Stimulated activated CD8-positive, alpha-beta memory T cell treated with anti-CD3 and anti-CD28 coated beads, Interleukin-2, amount 100 ng/mL, for 1 hour (primary cell): ENCODE measurements at places on chromosomes 16 and 17.

DNA sequence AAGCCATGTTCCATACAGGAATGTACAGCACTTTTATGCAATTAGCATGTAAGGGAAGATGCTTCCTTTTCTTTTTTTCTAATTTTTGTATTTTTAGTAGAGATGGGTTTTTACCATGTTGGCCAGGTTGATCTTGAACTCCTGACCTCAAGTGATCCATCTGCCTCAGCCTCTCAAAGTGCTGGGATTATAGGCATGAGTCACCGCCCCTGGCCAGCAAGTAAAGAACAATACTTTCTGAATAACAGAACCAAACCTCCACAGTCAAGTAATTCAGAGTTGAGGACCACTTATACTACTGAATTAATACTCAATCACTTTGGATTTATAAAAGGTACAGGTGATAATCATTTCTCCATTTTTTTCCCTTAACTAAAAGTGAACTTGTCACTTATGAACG, 13.0 kb downstream of the C16orf87 start:
- no peak for DNase-seq

DNA sequence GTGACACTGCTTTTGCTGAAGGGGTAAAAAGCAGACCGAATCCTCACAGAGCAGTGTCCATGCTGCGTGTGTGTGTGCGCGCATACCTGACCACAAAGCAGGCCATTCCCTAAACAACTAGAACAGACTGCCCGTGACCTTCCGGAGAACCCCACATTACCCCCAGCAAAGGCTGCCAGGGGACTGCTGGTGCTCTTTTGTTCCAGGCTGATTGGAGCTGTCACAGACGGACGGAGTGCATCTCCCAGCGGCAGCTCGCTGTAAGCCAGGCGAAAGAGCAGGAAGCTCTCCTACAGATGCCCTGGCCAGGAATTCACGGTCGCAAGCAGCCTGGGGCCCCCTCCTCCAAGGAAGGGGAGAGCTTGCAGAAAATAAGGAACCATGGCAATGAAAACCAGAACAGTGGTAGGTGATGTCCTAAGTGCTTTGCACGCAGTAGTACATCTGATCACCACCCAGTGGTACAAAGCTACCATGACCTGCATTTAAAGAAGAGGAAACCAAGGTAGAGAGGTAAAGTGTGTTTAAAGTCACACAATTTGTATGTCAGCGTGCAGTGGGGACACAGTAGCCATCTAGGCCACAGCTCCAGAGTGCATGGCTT, 153.4 kb upstream of the DYNLRB2 start:
- no peak for DNase-seq

DNA sequence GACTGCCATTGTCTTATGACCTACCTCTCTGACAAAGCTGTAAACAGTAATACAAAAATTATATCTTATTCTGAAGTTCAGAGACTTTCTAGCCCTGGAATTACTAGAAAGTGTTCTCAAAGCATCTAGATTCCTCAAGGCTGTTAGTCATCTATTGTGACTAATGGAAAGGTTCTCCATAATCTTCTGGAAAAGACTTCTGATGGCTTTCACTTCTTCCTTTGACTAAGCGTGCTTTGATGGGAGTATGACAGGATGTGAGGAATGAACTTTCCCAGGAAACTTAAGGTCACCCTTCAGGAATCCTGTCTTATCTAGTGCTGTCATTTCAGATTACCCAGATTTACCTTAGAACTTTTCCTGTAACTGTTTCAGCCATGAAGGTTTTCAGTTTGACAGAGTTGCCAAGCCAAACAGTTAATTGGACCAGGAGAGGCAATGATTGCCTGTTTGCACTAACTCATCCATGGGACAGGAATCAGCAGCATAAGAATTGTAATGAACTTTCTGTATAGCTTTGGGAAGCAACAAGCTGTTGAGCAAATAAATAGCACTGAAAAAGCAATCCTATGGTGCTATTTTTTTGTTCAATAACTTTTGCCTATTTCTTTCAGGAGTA, 43.5 kb downstream of the AP2B1 start:
- DNase-seq = no peak

DNA sequence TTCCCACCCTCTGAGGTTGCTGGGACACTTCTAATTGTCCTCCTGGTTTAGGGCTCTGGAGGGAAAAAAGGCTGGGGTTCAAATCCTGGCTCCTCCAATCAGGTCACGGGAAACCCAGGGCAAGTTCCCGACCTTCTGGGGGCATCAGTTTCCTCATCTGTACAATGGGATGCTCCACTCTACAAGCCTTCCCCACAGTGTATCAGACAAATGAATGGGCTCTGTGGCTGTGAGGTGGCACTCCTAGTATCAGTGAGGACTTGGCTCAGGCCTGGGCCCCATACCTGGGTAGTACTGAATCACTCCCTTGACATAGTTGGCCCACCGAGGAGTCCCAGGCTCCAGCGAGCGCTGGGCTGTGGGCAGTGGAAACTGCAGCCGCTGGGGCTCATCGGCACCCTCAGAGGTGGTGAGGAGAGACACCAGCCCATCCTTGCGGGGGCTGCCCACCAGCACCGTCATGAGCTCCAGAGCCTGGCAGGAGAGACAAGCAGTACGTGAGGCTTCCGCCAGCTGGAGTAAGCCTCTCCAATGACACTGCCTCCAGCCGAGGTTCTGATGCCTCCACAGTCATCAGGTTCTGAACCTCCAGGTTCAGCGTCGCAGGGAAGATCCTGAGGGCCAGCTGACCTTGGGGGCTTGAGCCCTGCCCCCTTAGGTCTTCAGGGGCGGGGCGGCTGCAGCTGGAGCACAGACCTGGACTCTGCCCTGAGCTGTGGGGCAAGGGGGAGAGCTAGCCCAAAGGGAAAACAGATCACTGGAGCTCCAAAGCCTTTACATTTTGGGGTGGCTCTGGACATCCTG, 1.2 kb downstream of the GALK1 start:
- DNase-seq = no peak

- no peak for DNase-seq
Measured at GRCh38 chr17:13599864-13600263, 1.9 kb downstream of the HS3ST3A1 start.

DNA sequence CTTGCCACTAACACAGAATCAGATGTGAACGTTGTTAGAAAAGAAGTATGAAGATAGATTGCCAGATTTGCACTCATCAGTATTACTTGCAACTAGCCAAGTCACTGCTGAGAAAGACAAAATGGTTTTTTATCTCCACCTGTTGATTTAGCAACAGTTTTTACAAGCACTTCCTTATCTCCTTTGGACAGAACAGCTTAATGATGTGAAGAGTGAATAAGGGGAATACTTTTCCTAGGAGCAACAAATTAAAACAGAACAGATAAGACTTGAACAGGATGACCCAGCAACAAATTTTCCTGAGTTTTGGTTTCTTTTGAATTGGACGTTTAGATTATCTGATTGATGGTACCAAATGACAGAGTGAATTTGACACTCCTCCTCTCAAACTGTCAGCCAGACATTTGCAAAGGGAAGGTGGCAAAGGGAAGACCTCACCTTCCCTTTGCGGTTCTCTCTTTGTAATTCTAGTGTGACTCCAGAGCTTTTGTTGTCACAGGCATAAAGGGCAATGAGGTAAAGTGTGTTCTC, 130.6 kb downstream of the NLK start:
- DNase-seq = no peak

DNA sequence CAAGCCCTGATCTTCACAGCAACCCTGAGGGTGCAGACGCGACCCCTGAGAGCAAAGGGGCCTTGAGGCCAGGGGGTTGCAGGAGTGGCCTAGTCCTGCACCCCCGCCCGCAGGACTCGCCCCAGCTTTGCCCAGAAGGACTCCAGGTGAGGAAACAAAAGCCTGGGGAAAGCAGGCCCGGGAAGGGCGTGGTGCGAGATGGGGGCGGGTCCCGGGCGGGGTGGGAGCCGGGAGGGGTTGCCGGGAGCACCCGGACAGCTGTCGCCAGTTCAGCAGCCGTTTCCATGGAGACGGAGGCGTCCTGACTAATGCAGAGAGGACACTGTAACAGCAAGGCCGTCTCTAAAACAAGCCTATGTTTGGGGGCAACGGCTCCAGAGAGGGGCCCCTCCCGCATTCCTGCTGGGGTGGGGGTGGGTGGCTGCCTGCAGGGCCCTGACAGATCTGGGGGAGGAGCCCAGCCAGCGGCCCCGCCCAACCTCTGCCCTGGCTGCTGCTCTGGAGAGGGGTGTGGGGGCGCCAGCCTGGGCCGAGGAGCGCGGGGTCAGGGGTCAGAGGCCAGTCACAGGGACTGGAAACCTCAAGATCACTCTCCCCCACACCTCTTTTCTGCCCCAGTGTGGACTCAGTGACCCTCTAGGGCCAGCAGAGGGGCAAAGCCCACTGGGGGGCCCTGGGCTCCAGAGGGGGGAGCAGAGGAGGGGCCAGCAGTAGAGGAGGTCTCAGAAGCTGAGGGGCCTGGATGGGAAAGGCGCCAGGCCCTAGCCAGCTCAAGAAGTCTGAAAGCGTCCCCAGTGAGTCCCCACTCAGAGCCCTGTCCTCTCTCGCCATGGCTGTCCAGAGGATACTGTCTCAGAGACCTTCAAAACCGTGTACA, 3.1 kb upstream of the TPPP3 start:
- no peak for DNase-seq

DNA sequence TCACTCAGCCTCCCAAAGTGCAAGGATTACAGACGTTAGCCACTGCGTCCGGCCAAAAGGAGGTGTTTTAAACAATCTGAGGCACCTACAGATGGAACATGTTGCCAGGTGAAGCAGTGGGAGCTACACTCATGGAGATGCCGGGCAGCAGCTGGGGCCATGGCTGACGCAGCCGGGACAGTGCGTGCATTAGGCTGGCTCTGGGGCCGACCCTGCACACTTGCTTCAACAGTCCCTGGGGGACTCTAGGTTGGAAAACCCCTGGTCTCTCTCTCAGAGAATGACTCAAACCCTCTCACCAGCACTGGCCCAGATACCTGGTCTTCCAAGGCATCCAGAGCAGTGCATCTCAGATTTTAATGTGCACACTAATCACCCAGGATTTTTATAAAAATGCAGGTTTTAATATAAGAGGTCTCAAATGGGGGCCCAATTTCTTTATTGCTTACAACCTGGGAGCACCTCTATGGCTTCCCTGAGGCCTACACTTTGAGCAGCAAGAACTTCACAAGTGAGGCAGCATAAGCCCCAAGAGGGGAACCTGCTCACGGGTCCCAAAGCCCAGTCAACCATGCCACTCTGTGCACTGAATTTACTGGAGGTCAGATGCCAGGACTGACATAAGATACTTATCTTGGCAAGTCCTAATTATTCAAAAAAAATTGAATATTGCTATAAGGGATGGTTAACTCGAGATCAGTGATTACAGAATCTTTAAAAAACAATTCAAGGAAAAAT, 70.8 kb upstream of the TRAP1 start:
- no peak for DNase-seq

DNA sequence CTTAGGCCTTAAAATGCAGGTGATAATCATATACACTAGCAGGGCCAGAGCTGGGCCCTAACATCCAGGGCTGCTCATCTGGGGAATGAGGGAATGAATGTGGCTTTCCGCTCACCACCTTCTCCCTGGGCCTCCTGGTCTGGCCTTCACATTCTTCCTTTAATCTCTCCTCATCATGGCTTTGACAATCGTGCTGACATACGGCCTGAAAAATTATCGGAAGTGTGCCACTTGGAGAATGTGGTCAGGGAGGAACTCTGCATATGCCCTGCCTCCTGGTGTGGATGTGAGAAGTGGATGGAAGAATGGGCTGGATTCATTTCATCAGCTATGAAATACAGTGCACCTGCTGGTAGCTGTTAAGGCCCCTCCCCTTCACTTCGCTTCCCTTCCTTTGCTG, 2.4 kb downstream of the WSCD1 start:
- DNase-seq = no peak

DNA sequence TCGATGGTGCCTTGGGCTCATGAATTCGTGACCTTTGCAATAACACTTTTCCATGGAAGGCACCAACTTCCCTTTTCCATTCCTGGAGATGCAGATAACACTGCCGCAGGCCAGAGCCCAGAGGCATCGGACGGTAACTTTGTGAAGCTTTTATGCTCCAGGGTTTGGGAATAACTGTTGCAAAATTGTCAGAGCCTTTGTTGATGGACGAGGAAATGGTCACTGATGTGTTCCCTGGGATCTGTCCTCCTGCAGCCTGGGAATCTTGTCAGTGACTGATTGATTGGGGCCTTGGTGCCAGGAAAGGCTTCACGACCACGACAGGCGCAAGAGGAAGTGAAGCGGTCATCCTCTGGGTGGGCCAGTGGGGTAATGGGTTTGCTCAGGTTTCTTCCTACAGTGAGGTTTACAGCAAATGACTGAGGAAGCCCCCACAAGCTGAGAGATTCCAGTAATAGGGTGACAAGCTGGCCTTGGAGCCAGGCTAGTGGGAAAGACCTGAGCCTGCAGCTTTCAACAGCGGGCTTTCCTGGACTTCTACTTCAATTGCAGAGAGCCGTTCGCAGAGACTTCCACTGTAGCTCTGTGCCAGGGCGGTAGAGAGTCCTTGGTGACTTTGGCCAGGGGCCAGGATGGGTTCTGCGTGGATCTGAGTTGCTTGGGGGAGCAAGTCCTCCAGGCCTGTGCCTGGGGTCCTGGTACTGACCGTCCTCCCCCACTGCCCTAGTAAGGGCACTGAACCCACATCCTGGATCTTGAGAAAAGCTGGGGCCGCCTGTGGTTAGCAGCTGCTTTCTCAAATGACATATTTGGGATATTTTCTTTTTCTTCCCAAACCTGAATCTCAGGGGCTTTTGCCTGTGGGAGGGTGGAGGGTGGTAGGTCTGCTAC, 37.6 kb downstream of the PGS1 start:
- no peak for DNase-seq

- DNase-seq = no peak
Measured at GRCh38 chr17:13311306-13311705, 290.4 kb downstream of the HS3ST3A1 start.

GRCh38 chr16:12016291-12016947, 39.9 kb downstream of the SNX29 start:
- no peak for DNase-seq

DNA sequence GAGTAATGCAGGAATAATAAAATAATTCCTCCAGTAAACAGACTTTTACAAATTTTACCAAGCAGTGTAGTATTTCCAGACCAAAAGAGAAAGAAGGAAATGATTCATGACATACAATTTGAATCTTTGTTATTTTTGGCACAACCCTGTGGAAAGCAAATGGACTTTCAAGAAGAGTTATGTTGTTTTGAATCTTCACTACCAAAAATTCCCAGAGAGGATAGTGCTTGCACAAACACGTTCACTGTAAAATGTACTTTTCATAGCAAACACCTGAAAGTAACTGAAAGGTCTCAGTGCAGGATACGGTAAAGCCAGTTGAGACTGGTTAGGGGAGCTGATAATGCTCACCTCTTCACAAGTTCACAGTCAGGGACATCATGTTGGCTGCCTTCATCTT, 107.1 kb downstream of the USP22 start:
- no peak for DNase-seq
